ENCODE measurements at places on chromosomes 12 and 14.

- H3K36me3 ChIP-seq = no peaks in the 10 kb centered on the region
- H3K27me3 ChIP-seq = no peaks in the 10 kb centered on the region
- H3K27ac ChIP-seq = no peak overlapping the region
- H3K4me1 ChIP-seq = no peaks in the 10 kb centered on the region
- no peak for DNase-seq
- H3K4me3 ChIP-seq = no peak overlapping the region
Measured at GRCh38 chr12:6437586-6437985, 7.2 kb upstream of the CD27 start.

DNA sequence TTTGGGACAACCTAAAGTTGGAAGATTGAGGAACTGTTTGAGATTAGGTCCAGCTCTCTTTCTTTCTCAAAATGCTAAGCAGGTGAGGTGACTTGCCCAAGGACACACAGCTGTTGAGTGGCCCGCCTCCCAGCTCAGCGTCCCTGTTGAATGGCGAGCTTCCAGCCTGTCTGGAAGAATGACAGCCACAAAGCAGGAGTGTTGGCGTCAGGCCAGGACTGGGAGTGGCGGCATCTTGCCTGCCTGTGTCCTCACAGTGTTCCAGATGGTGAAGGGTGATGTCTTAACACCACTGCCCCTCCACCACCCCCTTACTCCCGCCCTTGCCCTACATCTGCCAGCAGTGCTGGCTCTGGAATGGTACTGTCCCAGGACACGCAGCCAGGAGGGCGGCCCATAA, 4.4 kb upstream of the CEBPE start:
- H3K27ac ChIP-seq = no peak overlapping the region
- no peaks in the 10 kb centered on the region for H3K36me3 ChIP-seq
- H3K4me1 ChIP-seq = peaks cover 23% of the 10 kb centered on the region
- no peaks in the 10 kb centered on the region for H3K27me3 ChIP-seq
- H3K4me3 ChIP-seq = no peak overlapping the region

DNA sequence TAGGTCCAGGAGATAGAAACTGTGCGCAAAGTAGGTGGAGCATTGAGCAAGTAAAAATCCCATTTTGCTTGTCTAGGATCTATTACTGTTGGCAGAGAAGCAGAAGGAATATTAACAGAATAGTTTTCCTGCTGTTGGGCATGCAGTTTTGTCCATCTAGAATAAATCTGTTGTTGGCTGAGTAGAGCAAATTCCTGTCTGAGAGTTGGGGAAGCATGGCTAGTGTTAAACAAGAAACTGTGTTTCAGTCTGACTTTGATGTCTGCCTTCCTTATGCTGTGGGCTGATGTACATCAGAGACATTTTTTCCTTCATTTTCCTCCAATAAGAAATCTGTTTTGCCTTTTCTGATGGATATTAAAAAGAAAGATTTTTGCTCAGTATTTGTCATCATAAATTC, 98.2 kb downstream of the RAD52 start:
- H3K27me3 ChIP-seq = no peaks in the 10 kb centered on the region
- peak overlapping the region; percentile 51 for H3K27ac ChIP-seq
- no peaks in the 10 kb centered on the region for H3K36me3 ChIP-seq
- DNase-seq = no peak

GRCh38 chr12:84502907-84503787, 409.5 kb downstream of the SLC6A15 start:
- DNase-seq = no peak
- no peak overlapping the region for H3K4me3 ChIP-seq

DNA sequence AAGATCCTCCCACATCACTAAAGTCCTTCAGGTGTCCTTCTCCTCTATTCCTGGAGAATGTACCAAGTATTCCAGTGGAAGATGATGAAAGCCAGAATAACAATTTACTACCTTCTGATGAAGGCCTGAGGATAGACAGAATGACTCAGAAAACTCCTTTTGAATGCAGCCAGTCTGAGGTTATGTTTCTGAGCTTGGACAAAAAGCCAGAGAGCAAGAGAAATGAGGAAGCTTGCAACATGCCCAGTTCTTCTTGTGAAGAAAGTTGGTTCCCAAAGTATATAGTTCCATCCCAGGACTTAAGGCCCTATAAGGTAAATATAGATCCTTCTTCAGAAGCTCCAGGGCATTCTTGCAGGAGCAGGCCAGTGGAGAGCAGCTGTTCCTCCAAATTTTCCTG, 54.6 kb upstream of the HELB start:
- H3K27ac ChIP-seq = no peak overlapping the region
- H3K27me3 ChIP-seq = no peaks in the 10 kb centered on the region
- H3K36me3 ChIP-seq = no peaks in the 10 kb centered on the region

Data from vagina (tissue), 2 donors.